ENCODE measurements at places on chromosomes 7 and 10. TPM values are rescaled to one million over a fixed set of nuclear protein-coding genes. Genes with fewer than 3 reads are reported as not detected.

Gene AGAP5
- total RNA-seq: 7.4 TPM

Gene GHITM
- total RNA-seq: 146 TPM

Gene IKZF1
- 22.0 TPM for total RNA-seq

DNA sequence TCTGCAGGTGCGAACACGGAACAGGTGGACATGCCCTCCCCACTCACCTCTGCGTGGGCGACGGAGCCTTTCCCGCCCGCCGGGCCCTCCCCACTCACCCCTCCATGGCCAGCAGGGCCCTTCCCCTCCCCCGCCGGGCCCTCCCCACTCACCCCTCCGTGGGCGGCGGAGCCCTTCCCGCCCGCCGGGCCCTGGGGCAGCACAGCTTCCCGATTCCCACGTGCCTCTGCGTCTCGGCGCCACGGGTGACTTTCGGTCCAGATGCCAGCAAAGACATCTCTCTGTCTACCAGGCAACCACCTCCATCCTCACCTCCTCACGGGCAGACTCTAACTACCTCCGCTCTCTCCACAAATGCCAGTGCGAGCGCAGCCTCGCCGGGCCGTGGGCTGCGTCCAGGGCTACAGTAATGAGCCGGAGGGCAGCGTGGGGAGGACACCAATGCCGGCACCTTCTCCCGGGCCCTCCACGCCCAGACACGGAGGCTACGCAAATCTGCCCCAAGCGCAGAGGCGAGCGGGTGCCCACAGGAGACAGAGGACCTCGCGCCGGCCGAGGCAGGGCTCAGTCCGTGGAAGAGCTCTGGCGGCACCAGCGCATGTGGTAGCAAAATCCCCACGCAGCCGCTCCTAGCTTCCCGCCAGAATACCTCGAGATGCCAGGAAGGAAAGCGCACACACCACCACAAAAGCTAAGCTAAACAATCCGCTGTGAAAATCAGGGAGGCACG lies 21.8 kb downstream of the GPER1 start:
- no peak for DNase-seq

DNA sequence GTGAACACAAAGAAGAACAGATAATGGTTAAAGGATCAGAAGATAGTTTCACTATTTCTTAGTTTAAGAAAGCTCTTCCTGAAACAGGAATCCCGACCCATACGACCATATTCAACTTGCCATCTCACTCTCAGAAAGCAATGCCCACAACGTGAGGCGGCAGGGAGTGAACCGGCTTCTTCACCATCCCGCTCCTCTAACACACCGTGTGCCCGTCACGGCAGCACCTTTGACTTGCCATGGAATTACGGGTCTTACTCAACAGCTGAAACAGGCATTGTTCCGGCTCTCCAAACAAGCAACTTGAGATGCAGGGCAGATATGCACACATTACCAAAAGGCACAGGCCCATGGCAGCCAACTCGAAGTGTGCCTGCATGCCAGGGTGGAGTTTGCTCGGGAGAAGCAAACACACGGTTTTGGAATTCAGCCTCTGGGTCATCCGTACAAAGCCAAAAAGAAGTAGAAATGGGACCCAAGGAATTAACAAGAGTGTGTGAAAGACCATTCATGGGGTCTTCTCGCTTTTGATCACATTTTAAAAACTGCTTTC lies 293.6 kb downstream of the DNAJB6 start:
- DNase-seq: peak; percentile 77

DNA sequence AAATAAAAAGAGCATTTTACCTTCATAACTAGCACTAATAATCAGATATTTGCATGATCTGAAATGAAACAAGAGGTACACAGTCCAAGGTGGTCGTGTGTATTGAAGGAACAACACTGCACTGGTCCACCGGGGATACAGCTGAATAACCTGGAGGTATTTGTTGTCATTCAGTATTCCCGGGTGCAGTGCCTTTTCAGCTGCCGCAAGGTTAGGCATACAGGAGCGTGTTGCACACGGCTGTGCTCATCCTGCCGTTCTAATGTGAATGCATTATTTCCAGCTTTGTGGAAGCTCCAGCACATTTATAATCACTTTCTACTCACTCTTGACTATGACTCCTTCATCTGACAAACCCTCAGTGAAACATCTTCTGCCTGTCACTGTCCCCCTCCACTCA lies 377.8 kb downstream of the GFRA1 start:
- no peak for DNase-seq
